ENCODE measurements at places on chromosomes 6 and 20. TPM values are rescaled to one million over a fixed set of nuclear protein-coding genes. Genes with fewer than 3 reads are reported as not detected.
A peak's percentile ranks its signal among the peaks of the same experiment; 100 is the strongest.

DNA sequence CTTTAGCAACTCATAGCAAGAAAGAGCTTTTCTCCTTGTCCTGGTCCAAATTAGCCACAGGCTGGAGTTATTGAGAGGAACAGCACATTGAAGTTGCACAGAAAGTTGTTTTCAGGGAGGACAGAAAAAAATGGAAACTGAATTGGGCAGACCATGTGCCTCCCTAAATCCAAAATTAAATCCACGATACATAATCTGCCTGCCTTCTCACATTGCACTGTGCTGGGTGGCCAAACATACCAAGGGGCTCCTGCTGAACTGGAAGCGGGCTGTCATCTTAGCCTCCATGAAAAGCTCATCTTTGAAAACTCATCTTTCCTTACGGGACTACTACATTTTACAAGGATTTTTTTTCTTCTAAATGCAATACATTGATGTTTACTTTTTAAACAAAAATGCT, 59.9 kb downstream of the TNFAIP3 start:
- no peak for DNase-seq

DNA sequence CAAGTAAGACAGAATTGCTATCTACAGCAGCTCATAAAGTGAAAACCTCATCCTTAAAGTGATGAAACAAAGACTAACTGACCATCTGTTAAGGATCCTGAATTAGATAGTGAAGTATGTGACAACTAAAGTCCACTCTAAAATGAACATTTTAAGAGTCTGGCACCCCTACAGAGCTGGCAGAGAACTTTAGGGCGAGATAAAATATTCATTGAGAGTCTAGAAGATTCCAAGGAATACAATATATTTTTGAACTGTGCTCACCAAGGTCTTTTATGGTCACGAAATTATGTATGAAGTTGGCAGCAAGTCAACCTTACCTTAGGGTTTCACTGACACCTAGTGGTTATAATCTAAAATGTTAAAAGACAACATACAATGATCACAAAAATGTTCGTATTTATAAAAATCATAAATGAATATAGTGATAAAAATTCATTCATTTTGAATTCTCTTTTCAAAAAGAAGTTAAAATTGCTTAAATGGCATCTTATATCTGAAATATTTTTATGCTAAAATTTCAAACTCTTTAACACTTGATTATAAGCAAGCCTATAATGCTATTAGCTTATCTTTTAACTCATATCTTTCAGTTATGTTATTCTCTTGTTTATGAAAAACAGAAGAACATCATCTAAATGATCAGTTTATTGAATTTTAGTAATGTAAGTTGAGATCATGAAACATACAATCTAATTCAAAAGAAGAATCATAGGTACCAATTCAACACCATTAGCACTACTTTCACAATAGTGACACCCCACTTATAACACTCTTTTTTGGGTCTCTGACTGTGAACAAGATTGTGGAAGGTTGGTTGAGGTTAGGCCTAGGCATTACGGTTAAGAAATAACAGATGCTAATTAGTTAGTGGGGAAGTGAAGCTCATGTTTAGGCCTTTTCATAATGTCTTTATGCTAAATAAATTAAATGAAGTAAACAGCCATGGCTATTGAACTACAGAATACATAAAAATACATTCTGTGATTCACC, 27.5 kb downstream of the RSPH3 start:
- DNase-seq = no peak

- no peak for DNase-seq
These were observed 146.7 kb upstream of the TAB2 start for GRCh38 chr6:149170564-149171452.

GRCh38 chr20:14801591-14802325, 464.3 kb upstream of the FLRT3 start:
- no peak for DNase-seq

DNA sequence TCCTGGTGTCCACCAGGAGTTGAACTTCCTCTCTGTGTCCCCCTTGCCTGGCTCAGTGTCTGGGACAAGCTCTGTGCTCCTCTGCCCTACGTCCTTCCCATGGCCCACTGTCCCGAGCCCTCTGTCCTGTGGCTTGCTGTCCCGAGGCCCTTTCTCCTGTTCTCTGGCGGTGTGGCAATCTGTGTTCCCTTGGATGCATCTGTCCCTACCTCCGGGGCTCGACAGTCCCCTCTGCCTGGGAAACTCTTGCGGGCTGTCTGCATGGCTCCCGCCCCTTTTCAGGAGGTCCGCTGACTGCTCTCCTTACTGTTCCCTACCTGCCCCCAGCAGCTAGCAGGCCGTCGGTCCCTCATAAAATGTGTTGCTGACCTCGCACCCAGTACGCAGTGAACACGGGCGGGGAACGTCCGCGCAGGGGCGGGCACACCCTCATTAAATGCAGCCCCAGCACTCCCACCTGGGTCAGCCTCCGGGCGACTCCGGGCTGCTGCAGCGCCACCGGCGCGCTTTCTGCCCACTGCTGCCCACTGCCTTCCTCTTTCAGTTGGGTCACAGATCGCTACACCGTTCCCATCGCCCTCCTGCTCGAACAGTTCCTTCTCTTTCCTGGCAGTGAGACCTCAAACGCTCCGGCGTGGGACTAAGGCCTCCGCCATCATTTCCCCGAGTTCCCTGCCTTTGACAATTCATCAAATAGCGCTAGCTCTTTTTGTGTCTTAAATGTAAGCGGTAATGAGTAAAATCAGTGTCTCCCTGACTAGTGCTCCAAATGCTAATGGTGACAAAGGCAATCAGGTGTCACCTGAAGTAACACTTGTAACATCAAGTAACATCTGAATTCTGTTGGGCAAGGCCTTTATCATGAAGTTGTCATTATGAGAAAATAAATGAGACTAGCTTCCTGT, 60.5 kb downstream of the RSPH3 start:
- no peak for DNase-seq

DNA sequence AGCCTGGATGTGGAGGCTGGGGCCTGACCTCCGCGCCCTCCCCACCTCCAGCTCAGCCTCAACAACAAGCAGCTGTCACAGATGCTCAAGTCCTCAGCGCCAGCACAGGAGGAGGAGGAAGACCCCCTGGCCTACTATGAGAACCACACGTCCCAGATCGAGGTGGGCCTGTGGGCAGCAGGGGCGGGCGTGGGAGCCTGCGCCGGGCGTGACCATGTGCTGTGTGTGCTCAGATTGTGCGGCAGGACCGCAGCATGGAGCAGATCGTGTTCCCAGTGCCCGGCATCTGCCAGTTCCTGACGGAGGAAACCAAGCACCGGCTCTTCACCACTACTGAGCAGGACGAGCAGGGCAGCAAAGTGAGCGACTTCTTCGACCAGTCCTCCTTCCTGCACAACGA, 23.5 kb downstream of the UQCC2 start:
- no peak for DNase-seq

DNA sequence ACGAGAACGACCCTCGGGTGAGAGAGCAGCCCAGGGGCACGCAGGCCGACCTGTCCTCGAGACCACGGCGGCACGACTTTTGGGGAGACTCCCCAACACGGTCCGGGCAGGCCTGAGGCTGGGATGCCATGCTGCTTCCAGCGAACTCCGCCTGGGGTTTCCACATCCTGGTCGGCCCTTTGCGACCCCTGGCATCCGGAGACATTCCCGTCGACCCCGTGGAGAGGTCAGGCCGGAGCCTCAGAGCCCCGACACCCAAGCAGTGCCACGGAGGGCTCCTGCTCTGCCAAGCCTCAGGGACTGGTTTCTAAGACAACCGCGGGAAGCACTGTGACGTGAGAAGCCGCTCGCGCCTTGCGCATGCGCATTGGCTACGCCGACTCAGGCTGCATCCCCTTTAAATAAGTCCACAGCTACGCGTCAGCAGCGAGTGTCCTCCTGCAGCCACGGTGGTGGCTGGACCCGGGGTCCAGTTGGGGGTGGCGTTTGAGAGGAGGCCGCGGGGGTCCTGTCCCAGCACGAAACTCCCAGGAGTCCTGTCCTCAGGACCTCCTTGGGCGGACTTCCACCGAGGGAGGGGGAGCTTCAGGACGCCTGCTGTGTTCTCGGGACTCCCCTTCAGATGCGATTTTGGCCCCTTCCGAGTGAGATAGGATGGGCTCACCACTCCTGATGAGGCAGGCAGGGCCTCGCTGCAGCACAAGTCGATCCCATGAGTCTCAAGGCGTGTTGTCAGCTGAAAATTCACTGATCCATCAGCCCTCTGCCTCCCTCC, 1089.3 kb upstream of the DEFB115 start:
- DNase-seq = peak; percentile 48

DNA sequence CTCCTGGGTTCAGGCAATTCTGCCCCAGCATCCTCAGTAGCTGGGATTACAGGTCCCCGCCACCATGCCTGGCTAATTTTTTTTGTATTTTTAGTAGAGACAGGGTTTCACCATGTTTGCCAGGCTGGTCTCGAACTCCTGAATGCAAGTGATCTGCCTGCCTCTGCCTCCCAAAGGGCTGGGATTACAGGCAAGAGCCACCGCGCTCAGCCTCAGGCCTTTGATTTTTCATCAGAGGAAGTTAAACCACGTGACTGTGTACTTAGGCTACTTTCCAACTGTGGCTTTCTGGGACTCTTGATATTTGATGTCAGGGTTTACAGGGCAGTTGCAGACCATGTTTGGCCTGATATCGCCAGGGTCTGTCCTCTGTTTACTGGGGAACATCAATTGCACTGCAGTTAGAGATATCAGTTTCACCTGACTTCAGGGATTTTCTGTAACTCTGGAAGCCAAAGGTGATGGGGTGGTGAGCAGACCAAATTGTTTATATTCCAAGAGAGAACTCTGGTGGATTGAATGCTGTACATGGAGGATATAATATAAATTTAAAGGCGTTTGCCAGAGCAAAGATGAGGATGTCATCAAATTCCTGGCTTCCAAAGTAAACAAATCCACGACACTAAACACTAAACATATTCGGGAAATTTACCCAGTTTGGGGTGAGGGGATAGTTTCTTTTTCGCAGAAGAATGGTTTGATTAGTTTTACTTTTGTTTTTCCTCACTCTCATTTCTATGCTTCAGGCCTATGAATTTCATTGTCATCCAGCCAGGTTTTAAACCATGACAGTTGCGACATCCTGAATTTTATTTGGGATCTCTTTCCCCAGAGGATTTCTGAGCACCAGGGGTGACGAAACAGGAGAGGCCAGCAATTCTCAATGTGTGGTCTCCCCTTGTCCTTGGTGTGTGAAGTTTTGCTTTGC, 4.2 kb downstream of the PSMF1 start:
- DNase-seq = peak; percentile 68

GRCh38 chr6:144515761-144516160, 230.6 kb downstream of the UTRN start:
- DNase-seq = no peak

DNA sequence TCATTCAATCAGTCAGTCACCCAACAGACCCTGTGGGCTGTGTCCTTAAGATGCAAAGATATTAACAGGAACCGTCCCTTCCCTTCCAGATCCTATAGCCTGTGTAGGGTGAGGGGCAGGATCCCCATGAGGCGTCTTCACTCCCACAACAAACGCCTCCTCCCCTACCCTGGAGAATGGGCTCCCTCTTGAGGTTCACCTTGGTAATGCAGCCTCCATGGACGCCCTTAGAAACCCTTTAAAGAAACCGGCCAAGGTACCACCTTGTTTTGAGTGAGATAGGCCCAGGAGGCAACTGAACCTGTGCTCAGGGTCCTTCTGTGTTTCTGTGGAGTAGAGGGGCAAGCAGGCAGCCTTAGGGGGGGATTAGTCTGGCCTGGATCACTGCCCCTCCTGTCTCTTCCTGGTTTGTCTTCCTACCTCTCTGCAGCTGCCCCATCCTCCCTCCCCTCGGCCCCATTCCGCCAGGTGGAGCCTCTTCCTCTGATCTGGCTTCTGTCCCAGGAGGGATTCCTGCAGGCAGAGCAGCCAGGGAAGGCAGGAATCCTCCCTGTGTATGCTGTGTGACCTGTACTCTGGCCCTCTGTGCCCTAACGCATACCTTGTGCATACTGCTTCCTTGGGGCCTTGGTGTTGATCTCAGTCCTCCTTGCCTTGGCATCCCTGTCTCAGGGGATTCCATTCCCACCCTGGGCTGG, 6.6 kb upstream of the GUCA1A start:
- DNase-seq = peak; percentile 83

- no peak for DNase-seq
These were observed 83.0 kb downstream of the SLC22A3 start for GRCh38 chr6:160431226-160431625.

GRCh38 chr6:31969712-31970603, 2.0 kb downstream of the DXO start:
- DNase-seq = peak; percentile 54

GRCh38 chr6:168834801-168835200, 393.8 kb downstream of the SMOC2 start:
- DNase-seq = no peak

DNA sequence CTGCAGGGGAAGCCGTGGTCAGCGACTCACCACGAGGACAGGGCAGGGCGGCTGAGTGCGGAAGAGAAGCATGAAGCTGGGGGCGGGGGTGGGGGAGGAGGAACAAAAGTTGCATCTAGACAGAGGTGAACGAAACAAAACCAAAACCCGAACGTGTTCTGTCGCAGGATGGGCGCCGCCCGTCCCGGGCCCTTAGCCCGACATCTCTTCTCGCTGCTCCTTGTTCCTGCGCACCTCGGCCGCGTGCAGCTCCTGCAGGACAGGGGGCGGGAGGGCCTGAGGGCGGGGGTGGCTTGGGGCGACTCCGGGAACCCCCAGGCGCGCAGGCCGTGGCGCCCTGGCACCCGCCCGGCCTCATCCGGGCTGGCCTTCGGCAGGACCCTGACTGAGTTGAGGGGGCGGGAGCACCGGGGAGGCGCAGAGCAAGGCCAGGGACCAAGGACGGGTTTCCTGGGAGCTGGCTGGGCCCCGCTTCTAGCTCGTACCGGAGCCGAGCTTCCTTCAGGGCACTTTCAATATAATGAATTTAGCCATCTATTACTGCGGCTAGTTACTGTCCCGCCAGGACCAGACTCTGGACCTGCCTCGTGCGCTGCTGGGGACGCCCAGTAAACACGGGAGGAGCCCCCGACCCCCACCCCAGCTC, 12.0 kb downstream of the STMN3 start:
- DNase-seq = no peak

GRCh38 chr6:137264311-137265075, 45.3 kb upstream of the IFNGR1 start:
- DNase-seq = no peak

GRCh38 chr6:137271245-137272183, 52.3 kb upstream of the IFNGR1 start:
- no peak for DNase-seq

C6orf163 gene
- 4.7 TPM for total RNA-seq

CCN6 gene
- 0.18 TPM for total RNA-seq

MAS1 gene
- total RNA-seq = not detected

TDP2 gene
- total RNA-seq = 34.9 TPM

OR12D3 gene
- total RNA-seq = not detected

SUMO4 gene
- 7.1 TPM for total RNA-seq

SEC23B gene
- 35.4 TPM for total RNA-seq

LRRC73 gene
- total RNA-seq = 1.2 TPM

CD109 gene
- total RNA-seq = 14.8 TPM

TDRD6 gene
- total RNA-seq = 1.9 TPM

NUP153 gene
- 41.0 TPM for total RNA-seq

NKX2-2 gene
- not detected for total RNA-seq

ARHGAP40 gene
- total RNA-seq = not detected

All from sciatic nerve (tissue), 2 donors.